Liver (tissue), 10 donors: ENCODE measurements at places on chromosomes 7 and 10. TPM values are rescaled to one million over a fixed set of nuclear protein-coding genes. Genes with fewer than 3 reads are reported as not detected.

Gene HOXA4
- total RNA-seq: 0.28 TPM

Gene CYP26C1
- 0.09 TPM for total RNA-seq

Gene CTAGE8
- 0.92 TPM for total RNA-seq

Gene CRYGN
- not detected for total RNA-seq

Gene PRKCQ
- total RNA-seq: 3.3 TPM

Gene FAM24B
- total RNA-seq: 2.0 TPM

Gene CRHR2
- not detected for total RNA-seq

Gene TMEM273
- total RNA-seq: 9.5 TPM

Gene LEP
- total RNA-seq: not detected

Gene ACTR3C
- 61.7 TPM for total RNA-seq

Gene VSTM2A
- not detected for total RNA-seq

Gene LIPN
- 0.09 TPM for total RNA-seq

Gene EFCAB10
- total RNA-seq: not detected

Gene TLX1
- total RNA-seq: 0.33 TPM

Gene CPA2
- total RNA-seq: not detected
